ENCODE measurements at places on chromosomes 3 and 15.

- DNase-seq, result no peak
Observed at GRCh38 chr3:114675104-114675503, 381.3 kb downstream of the TIGIT start.

DNA sequence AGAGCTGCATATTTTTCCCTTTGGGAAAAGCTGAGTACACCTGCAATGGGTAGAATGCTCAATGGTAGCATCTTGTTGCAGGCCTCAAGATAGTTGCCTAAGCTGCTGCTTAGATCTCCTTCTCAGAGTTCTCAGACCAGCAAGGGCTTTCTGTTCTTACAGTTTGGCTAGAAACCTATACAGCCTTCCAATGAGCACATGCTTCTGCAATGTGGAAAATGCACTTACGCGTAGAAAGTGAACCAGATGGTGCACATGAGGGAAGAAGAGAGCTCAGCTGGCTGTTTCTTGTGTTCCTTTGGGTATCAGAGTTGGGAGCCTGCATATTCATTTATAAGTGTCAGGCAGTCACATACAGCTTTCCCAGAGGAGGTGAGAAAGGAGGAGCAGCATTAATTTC, 136.4 kb downstream of the B3GALNT1 start:
- no peak for DNase-seq

DNA sequence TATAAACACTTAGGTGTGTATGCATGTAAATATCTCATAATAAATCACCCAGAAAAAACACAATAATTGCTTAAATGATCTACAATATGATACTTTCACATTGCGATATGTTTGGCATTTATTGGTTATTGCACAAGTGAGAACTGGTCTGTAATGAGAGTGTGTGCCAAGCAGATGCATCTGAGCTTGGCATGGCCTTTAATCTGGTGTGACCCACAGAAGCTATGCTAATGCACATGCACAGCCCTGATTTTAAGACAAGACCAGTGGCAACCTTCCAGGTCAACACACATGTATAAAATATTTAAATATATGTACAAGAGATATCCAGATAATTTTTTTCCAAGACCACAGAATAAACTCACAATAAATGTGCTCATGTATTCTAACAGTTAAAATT, 42.7 kb downstream of the C2CD4A start:
- no peak for DNase-seq

- DNase-seq, result peak; percentile 18
Observed at GRCh38 chr3:170689893-170690660, 104.2 kb upstream of the SLC7A14 start.

GRCh38 chr3:156535162-156535627, 19.7 kb downstream of the SSR3 start:
- DNase-seq, result no peak

DNA sequence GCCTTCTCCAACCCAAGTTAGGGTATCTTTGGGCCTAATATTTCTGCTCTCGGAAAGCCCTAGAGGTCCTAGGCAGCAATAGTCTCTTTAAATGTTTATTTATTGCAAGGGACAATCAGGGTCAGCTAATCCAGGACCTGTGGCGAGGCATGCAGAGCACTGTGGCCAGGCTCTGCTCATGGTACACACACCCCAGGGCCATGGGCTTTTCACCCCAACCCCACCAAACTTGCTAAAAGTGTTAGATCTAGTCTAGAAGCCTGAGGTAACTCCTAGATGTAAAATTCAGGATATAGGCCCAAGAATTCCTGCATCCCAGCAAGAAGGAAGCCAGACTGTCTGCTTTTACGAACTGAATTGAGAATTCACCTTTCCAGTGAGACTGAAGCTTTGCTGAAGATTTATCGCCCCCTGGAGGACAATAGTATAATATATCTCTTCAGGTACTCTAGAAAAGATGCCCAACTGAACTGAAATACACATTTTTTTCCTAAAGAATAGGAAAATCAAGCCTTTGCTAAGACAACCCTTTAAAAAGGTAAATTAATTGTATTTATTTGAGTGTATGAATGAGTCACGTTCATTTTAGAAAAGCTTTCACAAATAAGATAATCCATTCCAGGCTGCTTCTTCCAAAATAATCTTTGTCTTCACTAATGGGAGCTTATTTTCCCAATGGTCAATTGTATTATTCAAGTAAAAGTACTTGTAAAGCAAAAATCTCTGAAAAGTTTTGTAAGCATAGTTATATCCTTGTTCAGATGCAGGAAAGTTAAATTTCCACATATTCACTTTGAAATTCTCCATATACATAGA, 89.8 kb downstream of the LRRC3B start:
- DNase-seq, result no peak

DNA sequence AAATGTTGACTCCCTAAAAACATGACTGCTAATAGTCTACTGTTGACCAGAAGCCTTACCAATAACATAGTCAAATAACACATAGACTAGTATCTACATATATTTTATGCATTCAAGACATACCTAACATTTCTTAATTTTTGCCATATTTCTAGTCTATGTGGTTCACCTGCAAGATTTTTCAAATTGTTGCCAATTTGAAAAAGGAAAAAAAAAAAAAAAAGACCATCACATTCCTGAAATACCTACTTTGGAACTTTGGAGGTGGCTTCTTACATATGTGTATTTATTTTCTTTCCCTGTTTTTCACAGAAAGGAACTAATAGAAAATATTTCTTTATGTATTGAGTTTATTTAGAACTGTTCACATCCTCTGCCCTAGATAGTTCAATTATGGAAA, 13.4 kb upstream of the ATP13A3 start:
- no peak for DNase-seq

DNA sequence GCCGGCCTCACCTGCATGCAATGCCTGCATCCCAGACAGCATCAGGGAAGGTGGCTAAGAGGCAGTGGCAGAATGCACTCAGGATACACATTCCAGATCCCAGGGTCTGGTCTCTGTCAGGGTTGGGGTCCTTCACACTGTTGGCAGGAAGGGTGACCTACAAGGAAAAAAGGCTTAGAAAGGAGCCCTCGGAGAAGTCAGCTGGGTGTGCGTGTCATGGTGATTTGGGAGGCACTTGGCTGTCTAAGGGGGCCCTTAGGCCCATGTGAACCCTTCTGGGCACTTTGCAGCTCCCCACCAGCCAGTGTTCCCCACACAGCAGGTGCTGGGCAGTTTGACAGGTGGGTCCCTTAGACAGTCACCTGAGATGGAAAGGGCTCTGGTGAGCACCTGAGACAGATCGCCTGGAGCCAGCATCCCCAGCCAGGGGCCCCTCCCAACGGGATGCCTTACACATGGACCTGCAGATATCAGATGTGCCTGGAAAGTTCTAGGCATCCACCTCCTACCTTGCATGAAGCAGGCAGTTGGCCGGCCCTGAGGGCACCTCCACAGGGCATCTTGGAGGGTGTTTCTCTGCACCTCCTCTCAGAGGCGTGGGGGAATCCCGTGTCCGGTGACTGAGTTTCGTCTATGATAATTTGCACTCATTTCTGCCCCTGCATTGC, 131.6 kb downstream of the LRRK1 start:
- no peak for DNase-seq

Measured in stimulated activated naive CD4-positive, alpha-beta T cell (primary cell).